ENCODE measurements at places on chromosomes 2 and 18.

DNA sequence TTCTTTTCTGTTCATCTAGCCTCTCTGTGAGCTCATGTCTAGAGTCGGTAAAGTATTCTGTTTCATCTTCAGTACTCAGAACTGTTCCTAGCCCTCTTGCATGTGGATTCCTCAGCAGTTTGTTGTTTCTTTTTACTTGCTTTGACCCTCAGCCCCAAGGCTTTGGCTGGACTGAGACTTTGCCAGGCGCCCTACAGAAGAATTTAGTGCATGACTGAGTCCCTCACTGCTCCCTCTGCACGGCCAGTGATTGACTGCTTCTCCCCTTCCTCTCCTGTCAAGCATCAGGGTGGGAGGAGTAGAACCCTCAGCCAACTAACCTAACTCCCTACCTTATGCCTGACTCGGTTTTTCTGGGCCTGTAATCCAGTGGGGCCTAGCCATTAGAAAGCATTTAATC, 109.8 kb downstream of the ESCO1 start:
- no peak for DNase-seq

DNA sequence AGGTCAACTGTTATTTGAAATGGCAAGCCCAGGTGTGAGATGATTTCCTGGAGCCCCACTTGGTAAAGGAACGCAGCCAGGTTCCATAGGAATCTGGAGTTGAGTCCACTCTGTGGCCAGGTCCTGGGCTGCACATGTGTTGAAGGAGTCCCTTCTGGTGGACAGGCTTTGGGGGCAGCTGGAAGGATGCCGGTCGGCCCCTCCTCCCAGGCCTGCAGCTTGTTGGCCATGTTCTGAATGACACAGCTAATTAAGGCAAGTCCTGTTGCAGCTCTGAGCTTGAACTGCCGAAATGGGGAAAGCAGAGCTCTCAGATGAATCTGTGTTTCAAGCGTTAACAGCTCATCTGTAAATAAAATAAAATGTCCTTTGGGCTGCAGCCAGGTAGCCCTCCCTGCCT, 23.8 kb downstream of the EN1 start:
- no peak for DNase-seq

- no peak for DNase-seq
Observed at GRCh38 chr2:181380581-181380980, 76.6 kb upstream of the ITGA4 start.

- DNase-seq = no peak
Observed at GRCh38 chr18:1968801-1969498, 602.4 kb downstream of the METTL4 start.

DNA sequence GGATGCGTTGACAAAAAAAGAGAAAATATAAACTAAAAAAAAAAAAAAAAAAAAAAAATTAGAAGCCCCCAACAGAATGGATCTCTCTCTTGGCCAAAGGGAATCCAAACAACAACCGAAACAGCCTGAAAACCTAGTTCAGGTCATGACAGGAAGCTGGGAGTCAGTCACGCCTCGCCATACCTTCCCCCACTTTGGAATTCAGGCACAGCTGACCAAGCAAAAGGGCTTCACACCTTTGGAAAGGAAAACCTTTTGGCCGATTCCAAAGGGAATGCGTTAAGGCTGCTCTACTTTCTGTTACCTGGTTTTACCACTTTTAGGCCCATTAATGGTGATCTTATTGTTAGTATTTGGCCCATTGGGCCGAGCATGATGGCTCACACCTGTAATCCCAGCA, 17.9 kb upstream of the RMC1 start:
- no peak for DNase-seq

DNA sequence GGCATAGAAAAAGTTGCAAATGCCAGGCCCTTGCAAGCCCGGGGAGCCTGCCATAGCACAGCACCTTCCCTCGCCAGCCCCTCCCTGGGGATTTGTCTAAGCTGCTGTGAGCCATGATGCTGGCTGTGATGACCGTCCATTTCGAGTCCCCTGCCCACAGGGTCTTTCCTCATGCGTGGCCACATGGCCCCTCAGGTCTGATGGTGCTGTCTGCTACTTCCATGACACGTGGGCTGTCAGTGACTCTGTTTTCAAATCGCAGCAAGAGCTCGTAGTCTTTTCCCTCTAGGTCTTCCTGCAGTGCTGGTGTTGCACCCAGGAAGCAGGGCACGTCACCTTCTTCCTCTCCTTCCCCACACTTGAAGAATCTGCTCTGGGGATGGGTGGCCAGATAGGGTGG, 15.5 kb upstream of the GNAL start:
- no peak for DNase-seq

- no peak for DNase-seq
Observed at GRCh38 chr18:22988208-22988607, 55.1 kb downstream of the RBBP8 start.

DNA sequence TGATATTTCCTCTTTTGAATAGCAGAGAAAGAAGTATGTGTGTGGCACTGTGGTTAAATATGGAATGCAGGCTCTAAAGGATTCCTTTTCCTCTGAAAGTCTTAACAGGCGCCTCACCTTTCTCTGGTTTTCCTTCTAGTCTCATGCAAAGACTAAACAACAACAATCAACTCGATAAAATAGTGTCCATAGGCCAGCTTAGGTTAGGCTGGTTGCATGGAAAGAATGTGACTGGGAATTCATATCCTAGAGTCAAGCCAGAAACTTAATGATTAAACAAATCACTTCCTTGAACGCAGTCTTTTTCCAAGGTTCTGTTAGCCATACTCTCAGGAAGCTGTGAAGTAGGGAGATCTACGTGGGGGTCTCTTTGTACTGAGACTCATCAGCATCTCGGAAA, 800.8 kb upstream of the ID2 start:
- no peak for DNase-seq

DNA sequence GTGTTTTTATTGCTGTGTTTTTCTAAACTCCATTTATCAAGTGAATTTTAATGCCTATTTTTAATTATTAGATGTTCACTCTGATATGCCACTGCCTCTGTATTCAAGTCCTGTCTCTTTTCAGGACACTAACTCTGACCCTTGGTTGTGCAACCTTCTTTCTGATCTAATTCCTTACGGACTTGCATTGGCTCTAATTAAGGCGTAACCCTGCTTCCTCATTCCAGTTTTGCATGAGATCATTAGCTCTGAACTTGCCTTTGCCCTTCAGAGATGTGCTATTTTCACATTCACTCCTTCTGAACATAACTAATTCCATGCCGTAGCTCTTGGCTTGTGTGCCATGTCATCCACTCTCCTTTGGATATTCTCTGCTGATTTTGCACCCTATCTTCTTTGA, 162.5 kb upstream of the TMEFF2 start:
- DNase-seq = no peak

GRCh38 chr2:145399131-145399530, 879.2 kb upstream of the ZEB2 start:
- no peak for DNase-seq

DNA sequence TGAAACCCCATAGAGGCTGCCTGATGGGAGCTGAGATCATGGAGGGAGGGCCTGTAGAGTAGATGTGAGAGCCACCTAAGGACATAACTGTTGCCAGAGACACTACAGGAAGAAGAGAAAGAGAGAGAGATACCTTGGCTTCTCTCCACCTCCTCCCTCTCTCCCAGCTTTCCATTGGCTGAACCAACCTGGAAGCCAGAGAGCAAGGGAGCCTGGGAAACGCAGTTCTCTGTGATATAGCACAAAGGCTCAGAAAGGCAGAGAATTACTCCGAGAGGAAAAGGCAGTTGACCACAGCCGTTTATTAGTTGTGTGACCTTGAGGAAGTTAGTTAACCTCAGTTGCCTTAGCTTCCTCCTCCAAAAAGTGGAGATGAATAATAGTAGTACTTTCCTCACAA, 37.7 kb upstream of the MAT2A start:
- DNase-seq = no peak

DNA sequence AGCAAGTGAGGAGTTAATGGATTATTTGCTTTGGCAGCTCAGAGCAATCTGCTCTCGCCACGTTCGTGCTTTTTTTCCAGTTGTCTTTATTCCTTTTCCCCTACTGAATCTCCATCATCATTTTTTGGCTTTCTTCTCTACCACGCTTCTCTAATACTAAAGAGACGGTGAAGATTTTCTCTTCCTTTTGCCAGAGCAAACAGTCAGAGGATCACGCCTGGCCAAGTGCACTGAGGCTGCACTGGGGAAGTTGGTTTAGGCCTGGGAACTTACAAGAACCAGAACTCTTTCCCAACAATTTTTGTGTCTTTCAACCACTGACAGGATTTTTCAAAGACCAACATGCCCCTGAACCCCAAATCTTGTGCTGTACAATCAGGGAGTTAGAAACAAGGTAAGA, 172.3 kb downstream of the PID1 start:
- no peak for DNase-seq

- no peak for DNase-seq
Observed at GRCh38 chr2:144456680-144457079, 63.2 kb downstream of the ZEB2 start.

- no peak for DNase-seq
Observed at GRCh38 chr2:181376442-181376841, 80.7 kb upstream of the ITGA4 start.

DNA sequence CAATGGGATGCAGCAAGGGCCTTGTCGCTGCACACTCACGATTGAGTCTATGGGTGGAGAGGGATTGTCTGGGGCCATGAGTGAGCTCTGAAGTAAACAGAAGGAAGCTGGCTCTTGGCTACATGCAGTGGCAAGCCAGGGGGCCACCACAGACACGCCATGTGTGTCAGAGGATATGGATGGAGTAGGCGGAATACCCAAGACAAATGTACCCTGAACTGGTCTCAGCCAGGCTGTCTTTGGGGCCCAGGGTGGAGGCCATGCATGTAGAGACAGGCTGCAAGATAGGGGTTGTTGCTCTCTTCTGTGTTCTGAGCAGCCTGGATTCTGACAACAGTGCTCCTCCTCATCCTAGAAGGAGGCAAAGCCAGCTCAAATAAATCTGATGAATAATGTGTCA, 24.0 kb upstream of the ITGA6 start:
- no peak for DNase-seq

DNA sequence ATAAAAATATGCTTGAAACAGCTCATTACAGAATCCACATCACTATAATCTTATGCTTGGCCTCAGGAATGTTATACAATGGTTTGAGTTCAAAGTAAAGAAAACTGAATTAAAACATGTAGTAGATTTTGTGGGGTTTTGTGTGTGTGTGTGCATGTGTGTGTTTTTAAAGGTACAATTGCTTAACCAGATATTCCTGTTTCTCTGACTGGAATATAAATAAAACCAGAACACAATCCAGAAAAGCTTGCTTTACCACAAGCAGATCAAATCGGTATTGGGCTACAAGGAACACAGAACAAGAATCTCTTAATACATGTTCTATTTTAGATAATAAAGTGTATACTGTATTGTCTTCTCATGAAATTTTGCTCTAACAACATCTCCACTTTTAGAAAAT, 110.0 kb downstream of the TMEM247 start:
- DNase-seq = no peak

DNA sequence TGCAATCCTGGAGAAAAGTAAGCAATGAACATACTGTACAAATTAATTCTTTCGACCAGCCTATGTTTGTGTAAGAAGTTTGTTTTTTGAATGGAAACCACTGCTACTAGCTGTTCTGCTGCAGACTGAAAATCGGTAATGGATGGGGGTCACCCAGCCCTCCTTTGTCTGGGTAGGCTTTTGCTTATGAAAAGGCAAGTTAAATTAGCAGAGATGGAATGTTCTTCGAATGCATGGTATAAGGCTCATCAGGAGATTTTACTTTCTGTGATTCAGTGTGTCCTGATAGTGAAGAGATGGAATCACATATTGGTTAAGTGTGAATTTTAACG, 53.8 kb downstream of the EEF1B2 start:
- DNase-seq = no peak

- DNase-seq = no peak
Observed at GRCh38 chr2:236657801-236658200, 88.2 kb downstream of the ACKR3 start.

GRCh38 chr2:236452238-236452637, 117.4 kb upstream of the ACKR3 start:
- no peak for DNase-seq

- no peak for DNase-seq
Observed at GRCh38 chr18:5620289-5620688, 76.5 kb upstream of the EPB41L3 start.

DNA sequence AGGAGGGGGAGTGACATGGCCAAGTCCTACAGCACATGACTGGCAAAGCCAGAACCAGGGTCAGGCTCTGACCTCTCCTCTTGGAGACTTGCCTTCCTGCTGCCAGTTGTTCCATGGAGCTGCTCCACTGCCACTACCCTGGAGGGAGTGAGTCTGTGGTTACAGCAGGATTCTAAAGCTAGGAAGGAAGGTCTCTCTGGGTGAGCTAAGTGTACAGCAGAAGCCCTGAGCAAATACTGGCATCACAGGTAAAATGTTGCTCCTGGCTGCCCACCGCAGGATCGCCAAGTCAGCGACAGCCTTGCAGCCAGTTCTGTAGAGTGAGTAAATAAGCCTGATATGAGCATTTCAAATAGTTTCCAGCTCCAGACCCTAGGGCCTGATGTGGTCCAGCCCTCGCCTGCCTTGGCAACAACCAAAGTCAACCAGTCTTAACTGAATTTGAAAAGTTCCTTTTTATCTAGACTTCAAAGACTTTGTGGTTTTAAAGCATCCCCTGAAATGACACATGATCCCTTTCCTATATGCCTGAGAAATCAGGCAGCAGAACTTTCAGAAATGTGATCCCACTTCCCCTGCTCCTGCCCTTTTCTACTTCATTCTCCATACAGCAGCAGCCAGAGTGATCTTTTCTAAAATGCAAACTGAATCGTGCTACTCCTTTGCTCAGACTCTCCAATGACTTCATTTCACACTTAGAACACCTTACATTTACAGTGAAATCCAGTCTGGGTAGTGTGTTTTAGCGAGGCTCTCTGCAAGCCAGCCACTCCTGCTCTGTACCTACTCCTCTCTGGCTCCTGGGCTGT, 114.3 kb downstream of the MGAT5 start:
- DNase-seq = no peak

DNA sequence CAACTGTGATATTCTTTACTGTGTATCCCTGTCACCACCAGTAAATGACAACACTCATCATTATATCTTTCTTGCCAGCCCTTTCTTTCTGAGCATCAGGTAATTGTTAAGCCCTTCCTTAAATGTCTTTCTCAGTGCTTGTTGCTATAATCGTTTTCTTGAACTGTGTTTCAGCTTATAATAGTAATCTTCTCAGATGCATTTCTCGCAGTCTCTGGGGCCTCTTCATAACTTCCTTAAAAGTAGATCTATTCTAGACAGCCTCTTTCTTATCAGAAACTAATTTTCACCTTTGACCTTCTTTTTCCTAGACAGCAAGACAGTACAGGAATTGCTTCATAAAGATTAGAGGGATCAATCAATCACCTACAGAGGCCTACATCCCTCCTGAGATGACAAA, 648.1 kb downstream of the CPS1 start:
- no peak for DNase-seq
